ENCODE measurements at places on chromosomes 2 and 18. TPM values are rescaled to one million over a fixed set of nuclear protein-coding genes. Genes with fewer than 3 reads are reported as not detected.

TMEM127 gene
- total RNA-seq: 77.9 TPM

GKN1 gene
- total RNA-seq: not detected

INHA gene
- 2.5 TPM for total RNA-seq

DYNAP gene
- not detected for total RNA-seq

RAB17 gene
- total RNA-seq: 0.42 TPM

GREB1L gene
- 10.4 TPM for total RNA-seq

PAIP2B gene
- total RNA-seq: 67.5 TPM

ACVR1C gene
- total RNA-seq: 7.6 TPM

SERPINB4 gene
- total RNA-seq: not detected

EVX2 gene
- total RNA-seq: not detected

NT5C1B gene
- total RNA-seq: not detected

CYP27A1 gene
- total RNA-seq: 44.4 TPM

AFF3 gene
- total RNA-seq: 78.7 TPM

PSTPIP2 gene
- 0.81 TPM for total RNA-seq

COL5A2 gene
- 20.9 TPM for total RNA-seq

Data from dorsolateral prefrontal cortex (tissue), 122 donors.